Stimulated activated CD4-positive, alpha-beta T cell treated with anti-CD3 and anti-CD28 coated beads, Interleukin-1b, Interleukin-23, amount 100 ng/mL, for 24 hours (primary cell): ENCODE measurements at places on chromosomes 16 and 17.
A peak's percentile ranks its signal among the peaks of the same experiment; 100 is the strongest.

GRCh38 chr17:1360975-1361374 is 39.0 kb downstream of the YWHAE start:
- DNase-seq: no peak

DNA sequence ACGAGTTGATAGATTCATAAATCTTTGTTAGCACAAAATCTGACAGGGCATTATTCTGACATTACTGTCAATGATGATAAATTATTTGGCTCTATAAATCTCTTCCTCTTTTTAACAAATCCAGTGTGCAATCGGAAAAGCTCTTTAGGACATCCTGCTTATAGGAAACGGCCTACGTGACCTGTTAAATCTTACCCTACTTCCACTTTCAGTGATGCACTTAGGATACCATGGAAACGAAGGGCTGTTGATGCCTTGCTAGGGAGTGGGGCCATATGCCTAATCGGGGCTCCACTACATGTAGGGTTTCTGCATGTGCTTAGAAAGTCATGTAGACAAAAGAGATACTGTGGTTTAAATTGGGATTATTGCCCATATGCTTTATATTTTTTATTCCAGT is 27.2 kb downstream of the ZNF594 start:
- no peak for DNase-seq

GRCh38 chr16:84013787-84014569 is 28.6 kb downstream of the SLC38A8 start:
- peak; percentile 32 for DNase-seq

GRCh38 chr17:57025876-57026275 is 47.9 kb downstream of the SCPEP1 start:
- DNase-seq: no peak

- DNase-seq: no peak
Observed at GRCh38 chr17:50265212-50265611, 9.1 kb upstream of the TMEM92 start.

DNA sequence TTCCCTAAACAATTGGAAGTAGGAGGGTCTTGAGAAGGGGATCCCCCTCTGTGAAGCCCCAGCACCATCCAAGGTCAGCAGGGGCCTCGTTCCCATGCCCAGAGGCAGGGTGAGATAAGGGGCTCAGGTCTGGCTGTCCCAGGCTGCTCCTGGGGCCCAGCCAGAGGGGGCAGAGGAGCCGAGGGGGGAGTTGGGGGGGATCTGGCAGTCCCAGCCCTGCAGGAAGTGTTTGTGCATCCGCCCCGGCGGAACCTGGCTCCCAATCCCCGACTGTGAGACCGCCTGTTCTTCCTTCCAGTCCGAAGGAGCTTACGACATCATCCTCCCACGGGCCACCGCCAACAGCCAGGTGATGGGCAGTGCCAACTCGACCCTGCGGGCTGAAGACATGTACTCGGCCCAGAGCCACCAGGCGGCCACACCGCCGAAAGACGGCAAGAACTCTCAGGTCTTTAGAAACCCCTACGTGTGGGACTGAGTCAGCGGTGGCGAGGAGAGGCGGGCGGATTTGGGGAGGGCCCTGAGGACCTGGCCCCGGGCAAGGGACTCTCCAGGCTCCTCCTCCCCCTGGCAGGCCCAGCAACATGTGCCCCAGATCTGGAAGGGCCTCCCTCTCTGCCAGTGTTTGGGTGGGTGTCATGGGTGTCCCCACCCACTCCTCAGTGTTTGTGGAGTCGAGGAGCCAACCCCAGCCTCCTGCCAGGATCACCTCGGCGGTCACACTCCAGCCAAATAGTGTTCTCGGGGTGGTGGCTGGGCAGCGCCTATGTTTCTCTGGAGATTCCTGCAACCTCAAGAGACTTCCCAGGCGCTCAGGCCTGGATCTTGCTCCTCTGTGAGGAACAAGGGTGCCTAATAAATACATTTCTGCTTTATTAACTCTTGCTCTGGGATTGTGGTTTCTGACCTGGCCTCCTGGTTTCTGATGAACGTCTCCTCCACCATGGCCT is 14.9 kb downstream of the GPRC5C start:
- no peak for DNase-seq

GRCh38 chr16:64762211-64762610 is 359.7 kb downstream of the CDH11 start:
- DNase-seq: no peak

DNA sequence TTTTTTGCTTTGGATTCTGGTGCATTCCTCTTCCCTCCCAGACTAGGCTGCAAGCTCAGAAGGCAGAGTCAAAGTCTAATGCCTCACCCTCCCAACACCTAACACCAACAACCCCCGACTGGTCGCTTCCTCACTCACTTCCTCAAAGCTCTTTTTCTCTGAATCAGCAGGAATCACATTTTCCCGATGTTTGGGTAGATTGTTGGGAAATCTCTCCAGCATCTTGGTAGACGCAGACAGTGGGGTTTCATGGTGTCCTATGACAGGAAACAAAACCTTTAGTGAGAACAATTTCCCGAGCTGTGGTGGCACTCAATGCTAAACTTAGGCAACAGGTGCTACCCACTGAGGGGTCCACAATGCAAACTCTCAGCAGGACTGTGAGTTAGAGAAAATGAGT is 39.9 kb upstream of the ICAM2 start:
- no peak for DNase-seq

GRCh38 chr16:87874639-87875427 is 5.5 kb upstream of the SLC7A5 start:
- DNase-seq: peak; percentile 72

- no peak for DNase-seq
Observed at GRCh38 chr16:20916942-20917341, 16.4 kb downstream of the LYRM1 start.

- no peak for DNase-seq
Observed at GRCh38 chr17:82961366-82962162, 117.8 kb upstream of the METRNL start.

GRCh38 chr17:74888469-74888868 is 5.0 kb downstream of the FADS6 start:
- no peak for DNase-seq

DNA sequence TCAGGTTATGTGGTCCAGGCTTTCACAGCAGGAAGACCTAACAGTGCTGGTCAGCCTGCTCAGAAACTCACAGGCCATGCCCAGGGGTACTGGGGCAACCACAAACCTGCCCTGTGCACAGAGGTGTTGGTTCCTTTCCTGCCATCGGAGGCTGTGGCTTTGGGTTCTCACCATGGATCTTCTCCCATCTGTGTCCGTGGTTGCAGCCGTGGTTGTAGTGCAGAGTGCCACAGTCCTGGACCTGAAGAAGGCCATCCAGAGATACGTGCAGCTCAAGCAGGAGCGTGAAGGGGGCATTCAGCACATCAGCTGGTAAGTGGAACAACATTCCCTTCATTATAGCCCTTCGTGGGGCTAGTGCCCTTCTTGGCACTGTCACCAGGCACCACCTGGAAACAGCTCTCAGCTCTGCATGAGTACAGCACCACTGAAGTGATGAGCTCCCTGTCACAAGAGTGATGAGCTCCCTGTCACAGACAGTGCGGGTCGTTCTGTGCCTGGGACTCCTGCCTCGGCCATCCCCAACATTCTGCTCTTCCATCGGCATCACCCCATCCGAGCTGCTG is 2.0 kb downstream of the SNRNP25 start:
- DNase-seq: no peak

- no peak for DNase-seq
Observed at GRCh38 chr17:6487251-6488007, 43.2 kb downstream of the PIMREG start.

GRCh38 chr16:85653290-85653891 is 35.4 kb downstream of the GINS2 start:
- no peak for DNase-seq

- DNase-seq: no peak
Observed at GRCh38 chr16:85718153-85718477, 29.4 kb upstream of the GINS2 start.

DNA sequence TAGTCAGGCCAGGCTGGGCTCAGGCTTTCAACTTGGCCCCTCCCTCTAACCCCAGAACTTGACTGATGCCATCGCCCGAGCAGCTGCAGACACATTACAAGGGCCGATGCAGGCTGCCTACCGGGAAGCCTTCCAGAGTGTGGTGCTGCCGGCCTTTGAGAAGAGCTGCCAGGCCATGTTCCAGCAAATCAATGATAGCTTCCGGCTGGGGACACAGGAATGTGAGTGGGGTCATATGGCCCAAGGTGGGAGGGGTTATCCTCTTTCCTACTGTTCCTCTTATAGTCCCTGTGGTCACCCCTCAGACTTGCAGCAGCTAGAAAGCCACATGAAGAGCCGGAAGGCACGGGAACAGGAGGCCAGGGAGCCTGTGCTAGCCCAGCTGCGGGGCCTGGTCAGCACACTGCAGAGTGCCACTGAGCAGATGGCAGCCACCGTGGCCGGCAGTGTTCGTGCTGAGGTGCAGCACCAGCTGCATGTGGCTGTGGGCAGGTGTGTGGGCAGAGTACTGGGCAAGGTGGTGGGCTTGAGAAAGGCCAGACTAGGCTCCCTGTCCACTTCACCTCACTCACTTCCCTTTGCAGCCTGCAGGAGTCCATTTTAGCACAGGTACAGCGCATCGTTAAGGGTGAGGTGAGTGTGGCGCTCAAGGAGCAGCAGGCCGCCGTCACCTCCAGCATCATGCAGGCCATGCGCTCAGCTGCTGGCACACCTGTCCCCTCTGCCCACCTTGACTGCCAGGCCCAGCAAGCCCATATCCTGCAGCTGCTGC is 2.1 kb upstream of the NRN1L start:
- no peak for DNase-seq

DNA sequence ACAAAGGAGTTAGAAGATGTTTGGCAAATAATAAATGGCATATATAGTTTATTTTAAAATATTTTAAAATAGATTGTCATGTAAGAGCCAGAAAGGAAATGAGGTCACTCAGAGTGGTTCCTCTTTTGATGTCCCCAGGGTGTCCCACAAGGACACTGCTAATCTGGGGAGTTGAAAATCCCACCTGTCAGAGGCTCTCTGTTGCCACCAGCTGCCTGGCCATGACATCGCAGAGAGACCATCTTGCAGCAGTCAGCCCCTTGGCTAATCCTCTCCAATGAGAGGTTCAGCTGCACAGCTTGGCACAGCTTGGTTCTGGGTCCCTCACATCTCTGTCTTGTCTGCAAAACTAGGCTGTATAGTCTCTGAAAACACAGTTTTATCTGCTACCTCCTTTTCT is 11.0 kb upstream of the RBFOX1 start:
- no peak for DNase-seq

DNA sequence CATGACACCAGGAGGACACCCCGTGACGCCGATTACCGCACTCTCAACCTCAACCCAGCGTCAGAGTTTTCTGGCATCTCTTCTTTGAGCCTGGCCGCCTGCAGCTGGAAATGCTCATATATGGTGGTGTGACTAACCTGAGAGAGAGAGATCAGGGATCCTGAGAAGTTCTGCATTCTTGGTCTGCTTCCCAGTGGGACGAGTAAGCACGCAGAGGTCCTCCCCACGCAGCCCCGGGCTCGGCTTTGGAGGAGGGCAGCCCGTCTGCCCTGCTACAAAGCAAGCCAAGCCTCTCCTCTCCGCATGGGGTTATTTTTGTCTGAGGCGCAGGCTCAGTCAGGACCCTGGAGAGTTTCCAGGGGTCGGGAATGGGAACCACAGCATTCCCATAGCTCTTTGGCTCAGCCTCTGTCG is 16.5 kb downstream of the CRISPLD2 start:
- DNase-seq: no peak

GRCh38 chr17:10392880-10393279 is 20.1 kb upstream of the MYH13 start:
- DNase-seq: no peak

DNA sequence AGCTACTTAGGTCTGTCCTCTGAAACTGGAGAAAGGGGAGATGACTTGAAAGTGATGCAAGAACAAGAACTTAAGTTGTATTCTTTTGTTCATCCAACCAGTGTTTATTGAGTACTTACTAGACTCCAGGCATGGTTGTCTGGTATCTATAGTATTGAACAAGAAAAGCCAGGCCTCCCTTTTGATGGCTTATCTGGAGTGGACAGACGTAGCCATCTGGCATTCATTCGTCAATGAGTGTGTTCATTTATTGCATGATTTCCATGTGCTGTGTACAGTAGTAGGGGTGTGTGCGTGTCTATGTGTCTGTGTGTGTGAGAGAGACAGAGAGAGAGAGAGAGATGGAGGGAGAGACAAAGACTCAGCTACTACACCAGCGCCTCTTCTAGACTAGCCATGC is 9.2 kb downstream of the ABAT start:
- no peak for DNase-seq
